ENCODE measurements at places on chromosomes 6 and 20.
A peak's percentile ranks its signal among the peaks of the same experiment; 100 is the strongest.

DNA sequence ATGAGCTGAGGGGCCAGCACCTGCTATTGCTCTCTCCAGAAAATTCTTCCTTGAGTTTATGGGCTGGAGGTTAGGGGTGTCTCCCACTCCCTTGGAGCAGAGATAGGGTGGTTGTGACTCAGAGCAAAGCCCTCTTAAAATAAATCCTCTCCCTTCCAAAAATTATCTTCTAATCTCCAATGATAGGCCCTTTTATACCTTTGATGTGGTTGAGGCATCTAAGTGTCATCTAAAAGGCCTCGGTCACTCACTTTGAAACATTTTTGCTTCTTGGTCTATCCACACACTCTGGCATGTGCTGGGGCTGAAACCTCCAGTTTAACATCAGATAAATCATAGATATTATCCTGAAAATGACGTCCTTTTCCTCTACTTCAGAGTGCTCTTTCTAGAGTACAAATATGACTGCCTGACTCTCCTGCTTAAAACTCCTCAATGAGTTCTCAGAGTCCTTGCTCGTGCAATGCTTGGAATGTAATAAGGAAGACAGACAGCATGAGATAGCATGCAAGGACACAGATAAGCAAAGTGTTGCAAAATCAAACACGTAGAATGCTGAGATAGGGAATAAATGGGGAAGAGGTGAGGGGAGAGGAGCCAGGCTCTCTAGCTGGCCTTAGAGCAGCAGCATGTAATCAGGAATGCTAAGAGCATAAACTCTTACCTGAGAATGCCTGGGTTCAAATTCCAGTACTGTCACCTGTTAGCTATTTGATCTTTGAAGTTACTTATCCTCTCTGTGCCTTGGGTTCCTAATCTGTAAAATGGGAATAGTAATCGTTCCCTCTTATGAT is 374.1 kb upstream of the CITED2 start:
- DNase-seq = no peak

- DNase-seq = no peak
Measured at GRCh38 chr6:47519279-47519678, 41.7 kb downstream of the CD2AP start.

DNA sequence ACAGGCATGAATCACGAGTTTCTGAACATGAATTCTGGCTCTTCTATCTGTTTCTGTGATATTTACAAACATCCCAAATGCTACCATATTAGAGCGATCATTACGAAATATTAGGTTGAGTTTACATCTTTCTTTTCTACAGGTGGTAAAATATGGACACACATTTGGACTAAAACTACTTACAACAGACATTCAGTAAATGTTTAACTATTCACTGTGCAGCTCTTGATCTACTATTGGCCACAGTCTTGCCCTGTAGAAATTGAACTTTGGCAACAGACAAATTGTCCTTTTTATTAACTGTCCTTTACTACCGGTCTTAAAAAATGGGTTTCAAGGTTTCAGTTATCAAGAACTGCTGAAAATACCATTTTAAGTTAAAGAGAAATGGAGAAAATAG is 26.5 kb upstream of the MTRF1L start:
- no peak for DNase-seq

DNA sequence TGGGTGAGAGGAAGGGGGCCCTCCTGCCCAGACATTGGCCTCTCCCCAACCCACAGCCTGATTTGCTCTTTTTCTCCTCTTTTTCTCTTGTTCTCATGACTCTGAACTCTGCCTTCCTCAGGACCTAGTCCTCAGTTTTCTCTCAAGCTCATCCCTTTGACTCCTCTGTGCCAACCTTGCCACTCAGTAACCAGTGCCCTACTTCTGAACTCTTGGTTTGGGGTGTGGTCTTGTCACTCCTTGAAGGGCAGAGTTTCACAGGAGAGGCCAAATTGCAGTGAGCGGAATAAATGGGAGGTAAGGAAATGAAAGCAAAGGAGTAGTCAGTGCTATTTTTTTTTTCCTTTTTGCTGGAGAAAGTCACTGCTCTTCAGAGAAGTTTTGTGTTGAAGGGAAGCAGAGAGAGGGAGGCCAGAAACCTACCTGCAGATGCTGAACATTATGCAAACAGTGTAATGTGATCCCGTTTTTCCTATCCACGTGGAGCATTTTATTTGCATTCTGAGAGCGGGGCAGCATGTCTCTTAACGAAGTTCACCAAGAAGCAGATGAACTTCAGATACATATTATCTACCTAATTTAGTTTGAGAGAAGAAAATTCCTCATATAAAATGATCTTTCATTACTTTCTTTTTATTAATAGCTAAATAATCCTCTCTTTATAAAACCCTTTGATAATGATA is 26.9 kb downstream of the CFAP61 start:
- DNase-seq = peak; percentile 25

- peak; percentile 38 for DNase-seq
Measured at GRCh38 chr6:30615958-30616810, 859 bp downstream of the PPP1R10 start.

DNA sequence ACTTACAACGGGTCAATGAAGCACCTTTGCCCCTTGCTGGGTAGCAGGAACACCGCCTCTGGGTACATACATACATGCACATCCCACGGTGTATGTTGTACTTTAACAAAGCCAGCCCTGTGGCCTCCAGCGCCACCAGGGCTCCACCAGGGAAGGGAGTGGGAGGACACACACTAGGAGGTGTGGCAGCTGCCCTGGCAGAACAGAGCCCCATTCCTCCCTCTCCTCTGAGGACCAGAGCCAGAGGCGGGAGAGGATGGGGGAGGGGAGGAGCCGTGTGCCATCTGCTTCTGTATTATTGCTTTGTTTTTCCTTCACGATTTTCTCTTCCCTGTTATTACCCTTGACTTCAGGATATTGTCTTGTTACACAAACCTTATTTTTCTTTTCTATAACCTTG is 105.8 kb upstream of the TRAF3IP2 start:
- DNase-seq = peak; percentile 85

- no peak for DNase-seq
Measured at GRCh38 chr6:122122686-122123085, 276.8 kb upstream of the HSF2 start.

DNA sequence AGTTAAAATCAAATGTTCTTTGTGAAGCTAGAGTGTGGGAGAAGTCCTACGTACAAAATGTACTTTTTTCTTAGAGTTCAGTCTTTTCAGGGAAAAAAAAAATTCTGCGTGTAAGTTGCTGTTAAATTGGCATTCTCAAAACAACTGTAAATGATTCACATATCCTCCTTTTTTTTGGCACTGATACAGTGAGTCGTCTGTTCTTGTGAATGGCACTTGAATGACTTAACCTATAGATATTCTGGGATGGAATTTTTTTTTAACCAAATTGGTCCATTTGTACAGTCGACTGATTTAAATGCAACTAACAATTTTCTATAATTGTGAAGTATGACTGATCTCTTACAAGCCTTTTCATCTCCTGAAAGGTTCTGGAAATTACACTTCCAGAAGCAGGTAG is 5.5 kb upstream of the JAG1 start:
- no peak for DNase-seq

- DNase-seq = no peak
Measured at GRCh38 chr6:105474234-105474633, 71.4 kb upstream of the PREP start.

DNA sequence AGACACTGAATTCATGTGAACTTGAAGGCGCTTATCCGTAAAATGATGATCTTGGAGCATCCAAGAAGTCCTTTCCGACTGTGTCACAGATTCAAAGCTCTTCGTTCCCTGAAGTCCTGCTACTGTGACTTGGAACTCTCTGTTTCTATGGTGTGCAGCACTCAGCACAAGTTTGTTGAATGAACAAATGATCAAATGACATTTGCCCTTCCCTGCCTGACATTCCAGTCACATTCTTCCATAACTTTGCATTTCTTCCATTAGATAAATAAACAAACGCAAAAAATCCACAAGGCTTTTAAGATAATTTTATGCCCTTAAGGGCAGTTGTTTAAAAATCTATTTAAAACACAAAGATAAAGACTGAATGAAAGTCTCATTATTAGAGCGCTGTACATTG is 39.9 kb downstream of the SGK1 start:
- no peak for DNase-seq

- DNase-seq = no peak
Measured at GRCh38 chr6:111456208-111456607, 26.8 kb downstream of the REV3L start.

DNA sequence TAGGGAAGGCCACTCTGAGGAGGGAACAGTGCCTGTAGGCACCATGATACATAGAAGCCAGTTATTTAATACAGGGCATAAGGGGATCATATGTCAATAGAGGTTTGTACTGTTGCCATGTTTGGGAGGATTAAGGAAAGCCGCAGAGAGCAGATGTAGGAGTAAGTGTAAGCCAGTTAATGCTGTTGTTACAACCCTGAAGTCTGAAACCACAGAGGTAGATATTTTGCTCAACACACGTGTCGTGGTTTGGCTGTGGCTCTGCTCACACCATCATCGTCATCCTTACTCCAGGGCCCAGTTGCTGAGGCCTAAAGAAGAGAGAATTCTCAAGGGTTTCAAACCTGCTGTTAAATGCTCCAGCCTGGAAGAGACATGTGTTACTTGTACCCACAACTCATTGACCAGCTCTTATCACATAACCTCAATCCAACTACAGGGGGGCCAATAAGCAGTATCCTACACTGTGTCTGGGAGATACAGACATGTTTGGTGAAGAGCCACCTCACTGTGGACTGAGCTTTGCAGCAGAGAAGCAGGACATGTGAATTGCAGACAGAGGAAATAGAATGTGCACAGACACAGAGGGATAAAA is 31.0 kb upstream of the PSMF1 start:
- DNase-seq = no peak
